ENCODE measurements at places on chromosomes 5 and 9. TPM values are rescaled to one million over a fixed set of nuclear protein-coding genes. Genes with fewer than 3 reads are reported as not detected.

GRCh38 chr5:156400231-156400986, 73.4 kb downstream of the SGCD start:
- H3K27me3 ChIP-seq = no peaks in the 10 kb centered on the region
- no peak overlapping the region for H3K4me3 ChIP-seq
- no peak for DNase-seq
- no peaks in the 10 kb centered on the region for H3K36me3 ChIP-seq

GRCh38 chr9:69317081-69317480, 7.9 kb upstream of the ENTREP1 start:
- H3K4me3 ChIP-seq = no peak overlapping the region
- no peak overlapping the region for H3K27ac ChIP-seq
- H3K27me3 ChIP-seq = peaks cover 9% of the 10 kb centered on the region
- H3K36me3 ChIP-seq = no peaks in the 10 kb centered on the region

DNA sequence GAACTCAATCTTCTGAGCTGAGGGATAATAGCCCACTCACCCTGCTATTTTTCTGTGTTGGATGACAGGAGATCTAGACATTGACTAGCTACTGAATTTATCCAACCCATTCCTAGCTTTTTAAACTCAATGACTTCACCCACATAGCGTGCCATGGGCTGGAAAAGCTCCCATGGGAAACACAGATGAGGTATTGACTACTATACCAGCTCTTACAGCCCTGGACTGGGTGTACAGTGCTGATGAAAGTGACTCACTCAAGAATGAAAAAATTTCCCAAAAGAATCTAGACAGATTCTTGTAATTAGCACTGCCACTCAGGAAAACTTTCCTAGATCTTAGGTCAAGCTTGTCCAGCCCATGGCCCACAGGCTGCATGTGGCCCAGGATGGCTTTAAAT, 72.7 kb upstream of the NREP start:
- no peak overlapping the region for H3K4me3 ChIP-seq
- H3K27ac ChIP-seq = no peak overlapping the region
- H3K36me3 ChIP-seq = no peaks in the 10 kb centered on the region
- DNase-seq = no peak
- no peaks in the 10 kb centered on the region for H3K27me3 ChIP-seq

The CENPK gene
- total RNA-seq = 14.4 TPM

The SNCB gene
- total RNA-seq = not detected

The COL27A1 gene
- total RNA-seq = 0.87 TPM
